Posterior vena cava (tissue), 2 donors: ENCODE measurements at places on chromosomes 12 and 14. TPM values are rescaled to one million over a fixed set of nuclear protein-coding genes. Genes with fewer than 3 reads are reported as not detected.
A peak's percentile ranks its signal among the peaks of the same experiment; 100 is the strongest.

GRCh38 chr12:13000616-13000924, 505 bp upstream of the HEBP1 start:
- peak; percentile 84 for DNase-seq

DNA sequence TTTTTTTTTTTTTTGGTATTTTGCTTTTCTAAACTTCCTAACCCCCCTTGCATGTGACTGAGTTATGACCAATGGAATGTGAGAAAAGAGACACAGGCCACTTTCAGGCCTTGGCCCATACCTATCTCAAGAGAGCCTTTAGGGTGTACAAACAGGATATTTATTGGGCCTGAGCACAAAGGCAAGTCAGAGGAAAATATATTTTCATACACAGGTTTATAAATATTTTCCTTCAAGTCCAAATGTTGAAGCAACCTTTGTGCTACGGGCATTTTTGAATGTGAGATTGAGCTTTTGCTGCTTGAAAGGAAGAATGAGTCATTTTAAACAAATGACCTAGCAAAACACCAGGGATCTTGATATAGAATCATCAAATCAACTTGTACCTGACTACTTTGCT, 228.6 kb upstream of the E2F7 start:
- no peak for DNase-seq

- no peak for DNase-seq
Observed at GRCh38 chr12:16148938-16149337, 128.5 kb downstream of the SLC15A5 start.

- DNase-seq, result peak; percentile 98
Observed at GRCh38 chr14:88385212-88386101, at the start of gene SPATA7. SPATA7 (plus strand) TSS chr14:88385657; CDS start chr14:88385819, 162 bp downstream.

- no peak for DNase-seq
Observed at GRCh38 chr12:20319366-20319765, 49.0 kb upstream of the PDE3A start.

- no peak for DNase-seq
Observed at GRCh38 chr12:119115296-119115905, 63.3 kb upstream of the HSPB8 start.

- DNase-seq, result no peak
Observed at GRCh38 chr14:74956027-74956279, 556 bp upstream of the PGF start.

DNA sequence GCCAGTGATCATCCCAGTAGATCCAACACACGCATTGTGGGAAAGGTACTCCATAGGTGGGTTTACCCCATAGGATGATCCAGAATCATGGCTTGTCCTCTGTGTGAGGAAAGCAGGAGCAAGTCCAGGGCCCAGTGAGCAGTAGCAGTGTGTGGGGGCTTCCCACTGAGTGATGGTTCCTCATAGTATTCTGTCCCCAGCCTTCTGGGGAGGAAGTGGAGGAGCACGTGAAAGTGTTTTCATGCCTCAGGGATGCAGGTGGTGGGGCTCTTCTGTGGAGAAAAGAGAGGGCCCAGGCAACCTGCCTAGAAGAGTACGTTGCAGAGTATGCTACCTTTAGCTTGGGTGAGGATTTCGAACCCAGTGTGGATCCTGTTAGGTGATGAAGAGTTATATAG, 56.5 kb downstream of the SUSD6 start:
- DNase-seq, result no peak

DNA sequence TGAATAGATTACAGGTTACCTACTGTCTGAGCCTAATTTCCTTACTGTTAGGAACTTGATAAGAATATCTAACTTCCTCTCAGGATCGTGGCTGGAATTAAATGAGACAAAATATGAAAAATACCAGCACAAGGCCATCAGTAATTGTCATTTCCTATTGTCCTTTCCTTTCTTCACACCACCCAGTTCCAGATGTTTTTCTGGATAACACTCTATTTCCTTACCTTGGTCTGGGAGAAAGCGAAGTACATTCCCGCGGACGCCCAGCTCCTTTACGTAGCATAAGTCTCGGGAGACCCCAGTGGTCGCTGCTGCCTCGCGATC, 376 bp downstream of the GDF3 start:
- no peak for DNase-seq

The BDKRB1 gene
- total RNA-seq, result 0.24 TPM

The OTOGL gene
- 0.24 TPM for total RNA-seq

The SYNE3 gene
- total RNA-seq, result 40.0 TPM

The EXOC3L4 gene
- 1.0 TPM for total RNA-seq
